Activated CD4-positive, alpha-beta memory T cell treated with anti-CD3 and anti-CD28 coated beads, Interleukin-2, amount 10 ng/mL, durations not matched to agents 7 days and 5 days (primary cell): ENCODE measurements at places on chromosomes 2 and 18. TPM values are rescaled to one million over a fixed set of nuclear protein-coding genes. Genes with fewer than 3 reads are reported as not detected.

The ORMDL1 gene
- 89.4 TPM for total RNA-seq

GRCh38 chr2:110755491-110756078, 23.2 kb downstream of the ACOXL start:
- H3K27ac ChIP-seq, result no peak overlapping the region
- no peak for DNase-seq
- H3K36me3 ChIP-seq, result no peaks in the 10 kb centered on the region
- peaks cover 47% of the 10 kb centered on the region for H3K27me3 ChIP-seq

DNA sequence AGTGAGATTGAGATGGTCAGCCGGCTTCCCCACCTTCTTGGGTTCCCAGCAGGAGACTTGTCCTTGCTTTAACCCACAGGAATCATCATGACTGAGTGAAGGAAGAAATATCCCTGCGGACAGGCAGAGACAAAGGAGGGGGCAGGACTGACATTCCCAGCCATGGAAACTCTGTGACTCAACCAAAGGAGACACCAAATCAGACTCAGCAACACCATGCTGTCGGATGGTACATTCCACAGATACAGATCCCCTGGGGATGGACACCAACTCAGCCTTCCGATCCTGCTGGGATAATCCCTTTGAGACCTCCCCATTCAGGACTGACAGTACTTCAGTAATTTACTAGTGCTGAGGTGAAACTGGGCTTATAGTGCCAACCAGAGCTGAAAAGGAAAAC, 518.3 kb downstream of the XIRP2 start:
- H3K4me1 ChIP-seq, result no peaks in the 10 kb centered on the region
- DNase-seq, result no peak
- H3K4me3 ChIP-seq, result no peak overlapping the region
- no peak overlapping the region for H3K27ac ChIP-seq

GRCh38 chr2:46559261-46559660, 79.9 kb downstream of the TMEM247 start:
- peaks cover 23% of the 10 kb centered on the region for H3K4me1 ChIP-seq
- H3K27me3 ChIP-seq, result no peaks in the 10 kb centered on the region
- H3K27ac ChIP-seq, result no peak overlapping the region
- H3K36me3 ChIP-seq, result peaks cover 27% of the 10 kb centered on the region
- DNase-seq, result no peak

DNA sequence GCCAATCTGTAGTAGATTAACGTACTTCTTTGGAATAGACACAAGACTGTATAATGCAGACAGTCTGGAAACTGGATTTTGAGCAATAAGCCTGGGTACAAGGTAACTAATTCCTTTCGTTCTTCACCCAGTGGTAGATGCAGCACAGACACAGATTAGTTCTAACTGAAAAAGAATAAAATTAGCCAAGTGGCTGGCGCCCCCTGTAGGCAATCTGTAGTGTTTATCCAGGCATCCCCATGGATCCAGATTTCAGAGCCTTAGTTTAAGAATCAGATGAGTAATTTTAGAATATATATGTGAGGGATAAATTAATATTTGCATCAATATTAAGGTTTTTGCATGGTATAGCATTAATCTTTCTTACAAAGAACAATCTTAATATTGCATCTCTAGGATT, 563.9 kb downstream of the DCC start:
- H3K27ac ChIP-seq, result no peak overlapping the region
- no peak for DNase-seq
- H3K4me1 ChIP-seq, result no peaks in the 10 kb centered on the region
- H3K27me3 ChIP-seq, result no peaks in the 10 kb centered on the region
- H3K4me3 ChIP-seq, result no peak overlapping the region
- no peaks in the 10 kb centered on the region for H3K36me3 ChIP-seq

- H3K27me3 ChIP-seq, result no peaks in the 10 kb centered on the region
- no peak for DNase-seq
- H3K36me3 ChIP-seq, result no peaks in the 10 kb centered on the region
- H3K4me3 ChIP-seq, result no peak overlapping the region
Observed at GRCh38 chr2:129744649-129745048, 234.8 kb upstream of the RAB6C start.

The CHRND gene
- total RNA-seq, result not detected

- H3K27me3 ChIP-seq, result no peaks in the 10 kb centered on the region
- H3K36me3 ChIP-seq, result peaks cover 5% of the 10 kb centered on the region
- DNase-seq, result no peak
- H3K4me3 ChIP-seq, result no peak overlapping the region
Observed at GRCh38 chr2:37563375-37564015, 107.9 kb downstream of the CDC42EP3 start.

GRCh38 chr2:11410101-11410500, 55.9 kb downstream of the E2F6 start:
- DNase-seq, result no peak
- no peak overlapping the region for H3K4me3 ChIP-seq
- no peaks in the 10 kb centered on the region for H3K36me3 ChIP-seq
- no peak overlapping the region for H3K27ac ChIP-seq
- no peaks in the 10 kb centered on the region for H3K4me1 ChIP-seq

DNA sequence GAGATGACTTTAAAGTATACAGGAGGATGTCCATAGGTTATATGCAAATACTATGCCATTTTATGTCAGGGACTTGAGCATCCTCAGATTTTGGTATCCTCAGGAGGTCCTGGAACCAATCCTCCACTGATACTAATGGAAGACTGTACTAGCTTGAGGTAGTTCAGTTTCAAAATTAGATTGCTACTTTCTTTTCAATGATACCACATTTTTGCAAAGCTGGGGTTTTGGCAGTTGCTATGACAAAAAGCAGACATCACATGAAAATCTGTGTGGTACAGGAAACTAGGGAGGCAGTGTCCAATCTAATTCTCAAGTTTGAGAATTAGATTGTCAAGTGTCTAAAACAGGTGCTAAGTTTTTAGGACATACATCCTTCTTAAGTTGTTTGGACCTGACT, 14.2 kb downstream of the EHBP1 start:
- no peak overlapping the region for H3K27ac ChIP-seq
- H3K36me3 ChIP-seq, result peaks cover 27% of the 10 kb centered on the region
- DNase-seq, result no peak
- no peak overlapping the region for H3K4me3 ChIP-seq
- H3K27me3 ChIP-seq, result no peaks in the 10 kb centered on the region

- no peaks in the 10 kb centered on the region for H3K36me3 ChIP-seq
- no peak overlapping the region for H3K27ac ChIP-seq
- H3K4me1 ChIP-seq, result no peaks in the 10 kb centered on the region
- no peak for DNase-seq
Observed at GRCh38 chr2:60391649-60392375, 161.6 kb downstream of the BCL11A start.

- no peaks in the 10 kb centered on the region for H3K36me3 ChIP-seq
- H3K27me3 ChIP-seq, result peaks cover 3% of the 10 kb centered on the region
- no peak for DNase-seq
Observed at GRCh38 chr2:11850082-11850481, 103.7 kb downstream of the LPIN1 start.

The TPO gene
- not detected for total RNA-seq

- no peak overlapping the region for H3K4me3 ChIP-seq
- no peak for DNase-seq
- H3K27me3 ChIP-seq, result no peaks in the 10 kb centered on the region
- peaks cover 40% of the 10 kb centered on the region for H3K36me3 ChIP-seq
- no peaks in the 10 kb centered on the region for H3K4me1 ChIP-seq
Observed at GRCh38 chr2:47015206-47015605, 99.6 kb upstream of the MCFD2 start.

- no peaks in the 10 kb centered on the region for H3K36me3 ChIP-seq
- H3K4me1 ChIP-seq, result peaks cover 16% of the 10 kb centered on the region
- peak; percentile 35 for DNase-seq
- peak overlapping the region; percentile 73 for H3K4me3 ChIP-seq
Observed at GRCh38 chr18:54946149-54946581, 13.1 kb downstream of the CCDC68 start.

- no peak overlapping the region for H3K4me3 ChIP-seq
- H3K36me3 ChIP-seq, result no peaks in the 10 kb centered on the region
- no peaks in the 10 kb centered on the region for H3K4me1 ChIP-seq
Observed at GRCh38 chr2:117717072-117717471, 97.4 kb upstream of the DDX18 start.

DNA sequence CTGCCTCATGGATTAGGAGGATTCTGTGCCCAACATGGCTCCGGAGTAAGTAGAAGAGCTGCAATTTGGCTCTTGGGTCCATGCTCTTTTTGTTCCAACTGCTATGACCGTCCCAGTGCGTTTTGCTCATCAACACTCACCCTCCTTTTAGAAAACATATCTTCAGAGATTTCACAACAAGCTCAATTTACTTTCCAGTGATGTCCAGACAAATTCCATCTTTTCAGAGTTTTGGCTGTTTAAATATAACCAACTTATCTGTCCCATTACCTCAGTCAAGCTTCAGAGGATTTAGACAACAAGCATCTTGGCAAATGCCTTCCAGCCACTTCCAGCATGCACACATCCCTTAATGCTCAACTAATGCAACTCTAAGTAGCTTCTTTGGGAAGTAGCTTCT, 6.9 kb upstream of the SLC14A2 start:
- DNase-seq, result no peak
- H3K4me1 ChIP-seq, result no peaks in the 10 kb centered on the region
- no peaks in the 10 kb centered on the region for H3K36me3 ChIP-seq
- H3K27ac ChIP-seq, result no peak overlapping the region
- peaks cover 16% of the 10 kb centered on the region for H3K27me3 ChIP-seq

GRCh38 chr2:22604136-22604535, 780.8 kb upstream of the KLHL29 start:
- no peaks in the 10 kb centered on the region for H3K4me1 ChIP-seq
- no peaks in the 10 kb centered on the region for H3K27me3 ChIP-seq
- H3K36me3 ChIP-seq, result no peaks in the 10 kb centered on the region

- H3K27me3 ChIP-seq, result no peaks in the 10 kb centered on the region
- peaks cover 64% of the 10 kb centered on the region for H3K36me3 ChIP-seq
- peaks cover 66% of the 10 kb centered on the region for H3K4me1 ChIP-seq
- H3K4me3 ChIP-seq, result peak overlapping the region; percentile 96
- H3K27ac ChIP-seq, result peak overlapping the region; percentile 53
- DNase-seq, result no peak
Observed at GRCh38 chr2:162071001-162071400, 3.0 kb downstream of the DPP4 start.

The IFIH1 gene
- 66.9 TPM for total RNA-seq

GRCh38 chr2:150292807-150293206, 194.7 kb downstream of the RND3 start:
- H3K36me3 ChIP-seq, result no peaks in the 10 kb centered on the region
- no peak overlapping the region for H3K4me3 ChIP-seq
- no peaks in the 10 kb centered on the region for H3K4me1 ChIP-seq
- H3K27ac ChIP-seq, result no peak overlapping the region
- H3K27me3 ChIP-seq, result no peaks in the 10 kb centered on the region

DNA sequence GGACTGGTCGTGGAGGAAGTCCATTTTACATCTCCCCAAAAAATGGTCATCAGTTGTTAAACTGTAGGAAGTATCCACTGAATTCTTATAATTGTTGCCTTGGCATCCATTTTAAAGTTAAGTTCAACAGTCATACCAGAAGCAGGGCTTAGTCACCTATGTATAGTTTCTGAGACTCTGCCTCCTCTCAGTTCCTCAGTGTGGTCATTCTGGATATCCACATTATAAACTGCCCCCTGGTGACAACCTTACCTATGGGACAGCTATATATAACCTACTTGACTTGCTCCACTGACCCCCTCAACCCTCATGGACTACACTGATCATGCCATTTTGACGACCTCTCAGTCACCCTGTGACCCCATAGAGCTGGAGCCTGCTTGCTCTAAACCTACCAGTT, 617.0 kb downstream of the LRP1B start:
- no peak for DNase-seq
- no peak overlapping the region for H3K27ac ChIP-seq
- H3K4me1 ChIP-seq, result no peaks in the 10 kb centered on the region

The HOXD3 gene
- total RNA-seq, result not detected

DNA sequence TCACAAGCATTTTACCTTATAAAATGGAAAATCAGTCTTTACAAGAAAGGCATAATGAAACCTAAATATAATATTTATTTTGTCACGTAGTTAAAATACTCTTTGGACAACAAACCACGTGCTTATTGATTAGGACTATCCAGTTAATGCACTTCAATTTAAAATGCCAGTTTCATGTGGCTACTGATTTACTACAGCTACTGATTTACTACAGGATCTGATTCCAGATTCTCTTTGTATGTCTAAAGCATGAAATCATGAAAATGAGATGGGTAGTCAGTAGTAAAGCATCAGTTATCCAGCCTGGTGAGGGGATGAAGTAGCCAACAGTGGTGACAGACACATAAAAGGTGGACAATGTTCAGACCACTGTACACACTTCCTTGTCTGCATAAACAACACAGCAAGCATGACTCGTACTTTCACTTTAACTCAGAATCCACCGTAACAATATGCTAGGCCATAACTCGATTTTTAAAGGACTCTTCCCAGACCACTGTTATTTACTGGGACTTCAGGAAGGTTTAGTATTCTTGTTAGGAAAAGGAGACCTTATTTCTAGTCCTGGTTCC, 24.9 kb downstream of the ACAA2 start:
- peak overlapping the region; percentile 46 for H3K27ac ChIP-seq
- H3K4me1 ChIP-seq, result peaks cover 49% of the 10 kb centered on the region
- H3K4me3 ChIP-seq, result peak overlapping the region; percentile 43
- H3K27me3 ChIP-seq, result no peaks in the 10 kb centered on the region

- no peak overlapping the region for H3K27ac ChIP-seq
- no peaks in the 10 kb centered on the region for H3K36me3 ChIP-seq
- H3K27me3 ChIP-seq, result peaks cover 6% of the 10 kb centered on the region
- H3K4me1 ChIP-seq, result no peaks in the 10 kb centered on the region
Observed at GRCh38 chr2:47093626-47094025, 61.5 kb downstream of the STPG4 start.

GRCh38 chr2:33678436-33678835, 79.3 kb upstream of the FAM98A start:
- no peak for DNase-seq
- H3K4me3 ChIP-seq, result no peak overlapping the region
- H3K4me1 ChIP-seq, result no peaks in the 10 kb centered on the region
- peaks cover 2% of the 10 kb centered on the region for H3K27me3 ChIP-seq
- H3K27ac ChIP-seq, result no peak overlapping the region

DNA sequence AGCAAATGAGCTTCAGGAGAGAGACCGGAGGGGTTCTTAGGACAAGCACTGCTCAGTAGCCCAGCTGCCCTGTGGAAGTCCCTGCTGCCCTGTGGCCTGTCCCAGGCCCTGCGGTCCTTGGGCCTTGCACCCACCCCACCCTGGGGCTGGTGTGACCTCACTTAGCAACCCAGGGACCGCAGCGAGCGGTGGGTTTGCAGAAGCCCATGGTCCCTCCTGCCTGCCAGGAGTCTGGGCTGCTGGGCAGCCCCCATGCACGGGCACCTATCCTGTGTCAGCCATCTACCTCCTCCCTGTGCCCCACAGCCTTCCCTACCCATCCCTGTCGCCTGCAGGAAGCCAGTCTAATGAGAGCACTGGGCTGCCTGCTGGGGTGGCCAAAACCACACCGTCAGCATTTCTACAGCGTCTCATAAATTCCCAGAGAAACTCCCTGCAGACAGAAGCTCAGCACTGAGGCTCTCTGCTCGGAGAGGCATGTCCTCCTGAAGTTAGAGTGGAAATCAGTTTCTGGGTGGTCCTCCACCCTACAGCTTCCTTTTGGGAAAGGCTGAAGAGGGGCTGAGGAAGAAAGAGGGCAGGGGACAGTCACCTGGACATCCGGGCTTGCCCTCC, 231.1 kb upstream of the HS6ST1 start:
- H3K27ac ChIP-seq, result no peak overlapping the region
- no peak for DNase-seq
- H3K27me3 ChIP-seq, result no peaks in the 10 kb centered on the region
- H3K36me3 ChIP-seq, result no peaks in the 10 kb centered on the region
- H3K4me1 ChIP-seq, result no peaks in the 10 kb centered on the region
- H3K4me3 ChIP-seq, result no peak overlapping the region

The RFTN2 gene
- total RNA-seq, result not detected

GRCh38 chr2:156890529-156891148, 366.9 kb upstream of the GALNT5 start:
- no peaks in the 10 kb centered on the region for H3K36me3 ChIP-seq
- H3K4me3 ChIP-seq, result no peak overlapping the region
- H3K27ac ChIP-seq, result no peak overlapping the region
- H3K4me1 ChIP-seq, result peaks cover 9% of the 10 kb centered on the region
